ENCODE measurements at places on chromosomes 2 and 18.
A peak's percentile ranks its signal among the peaks of the same experiment; 100 is the strongest.

GRCh38 chr18:58505181-58505580 is 123.7 kb downstream of the ALPK2 start:
- DNase-seq = no peak

- no peak for DNase-seq
These were observed 49.4 kb downstream of the SMAD7 start for GRCh38 chr18:48901145-48902022.

- DNase-seq = no peak
These were observed 17.7 kb downstream of the INO80C start for GRCh38 chr18:35479911-35480586.

DNA sequence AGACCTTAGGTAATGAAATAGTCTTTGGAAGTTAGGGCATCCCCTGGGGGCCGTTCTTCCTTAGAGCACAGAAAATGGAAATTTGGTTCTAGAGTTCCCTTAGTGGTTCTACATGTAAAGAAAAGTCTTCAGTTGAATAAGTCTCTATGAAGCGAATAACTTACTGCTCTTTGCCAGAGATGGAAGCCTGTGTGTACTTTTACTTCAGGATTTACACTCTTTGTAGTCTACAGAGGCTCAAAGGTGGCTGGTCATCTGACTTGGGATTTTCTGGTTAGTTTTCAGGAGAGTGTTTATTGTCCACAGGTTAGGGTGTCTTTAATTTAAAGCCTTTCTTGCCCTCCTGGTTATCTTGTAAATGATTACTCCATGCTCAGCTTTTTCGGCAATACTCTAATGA is 210.6 kb downstream of the ZNF521 start:
- DNase-seq = no peak

- DNase-seq = peak; percentile 15
These were observed 72.5 kb downstream of the DHRS9 start for GRCh38 chr2:169141713-169142352.

DNA sequence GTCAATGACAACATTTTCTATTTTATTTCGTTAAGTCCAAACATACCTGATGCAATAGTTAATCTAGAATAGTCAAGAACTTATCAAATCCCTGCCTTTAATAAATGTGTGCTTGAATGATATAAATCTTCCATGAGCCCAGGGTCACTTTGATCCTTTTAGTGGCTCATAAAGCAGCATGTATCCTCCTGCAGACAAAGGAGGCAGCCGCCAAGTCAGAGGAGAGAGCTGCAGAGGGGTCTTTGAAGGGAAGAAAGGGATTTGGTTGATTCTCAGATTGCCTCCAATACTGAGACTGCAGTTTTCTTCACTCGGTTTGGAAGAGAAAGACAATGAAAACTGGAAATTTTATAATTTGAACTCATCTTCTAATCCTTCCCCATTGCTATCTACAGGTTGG is 378.4 kb upstream of the PIK3C3 start:
- DNase-seq = no peak

Data from posterior cingulate gyrus (tissue), 11 donors.